ENCODE measurements at places on chromosomes 7 and 10.

DNA sequence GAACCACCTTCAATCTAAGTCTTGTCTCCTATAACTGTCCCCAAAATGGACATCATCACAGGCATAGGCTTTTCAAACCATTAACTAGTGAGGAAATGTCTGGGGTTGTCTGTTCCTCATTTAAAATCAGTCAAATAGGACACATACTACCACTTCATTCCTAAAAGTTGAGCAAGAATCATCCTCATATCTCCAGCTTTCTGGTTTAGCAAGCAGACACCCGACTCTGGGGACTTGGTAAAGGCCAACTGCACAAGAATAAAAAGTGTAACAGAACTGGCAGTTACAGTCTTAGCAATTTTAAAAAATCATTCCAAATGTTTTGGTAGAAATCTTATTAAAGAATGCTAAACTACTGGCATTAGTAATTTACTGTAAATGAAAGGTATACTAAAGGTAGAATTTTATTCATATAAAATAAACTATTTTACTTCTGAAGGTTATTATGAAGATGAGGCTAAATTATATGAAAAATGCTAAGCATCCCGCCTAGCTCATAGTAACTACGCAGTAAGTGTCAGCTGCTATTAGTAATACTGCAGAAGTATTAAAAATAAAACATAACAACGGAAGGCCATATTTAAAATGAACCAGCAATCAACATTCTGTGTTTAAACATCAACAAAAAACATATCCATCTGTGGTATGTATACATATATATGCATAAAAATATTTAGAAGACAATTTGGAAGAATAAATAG lies 60.8 kb downstream of the ZNF438 start:
- no peak for DNase-seq

DNA sequence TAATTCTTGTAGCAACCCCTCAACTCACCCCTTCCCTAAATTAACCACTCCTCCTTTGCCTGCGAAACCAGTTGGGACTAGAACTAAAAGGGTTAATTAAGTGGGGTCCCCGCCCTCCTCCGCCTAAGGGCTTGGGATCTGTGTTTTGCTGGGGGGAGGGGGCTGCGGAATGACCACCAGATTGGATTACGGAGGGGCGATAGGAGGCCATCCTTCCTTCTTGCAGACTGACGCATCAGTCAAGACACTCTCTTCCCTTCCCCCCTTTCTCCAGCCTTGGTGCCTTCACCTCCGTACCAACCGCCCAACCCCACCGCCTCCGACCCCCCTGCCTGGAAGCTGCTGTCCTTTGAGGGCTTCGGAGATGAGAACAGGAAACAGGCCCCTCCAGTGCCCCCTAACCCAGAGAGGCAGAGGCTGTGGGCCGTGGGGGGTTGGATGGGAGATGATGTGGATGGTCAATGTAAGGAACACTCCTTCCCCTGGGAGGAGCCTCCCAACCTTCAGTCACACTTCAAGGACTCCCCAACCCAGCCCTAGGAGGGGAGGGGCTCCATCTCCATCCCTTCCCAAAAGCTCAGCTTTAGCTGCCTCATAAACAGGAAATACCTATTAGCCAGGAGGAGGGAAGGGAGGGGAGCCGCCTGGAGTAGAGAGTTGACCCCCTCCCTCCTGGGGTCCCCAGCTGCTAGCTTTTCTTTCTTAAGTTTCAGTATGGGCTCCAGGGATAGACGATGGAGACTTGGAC lies 997 bp upstream of the LDB1 start:
- DNase-seq, result peak; percentile 70

GRCh38 chr7:32479574-32480200 lies 10.5 kb downstream of the LSM5 start:
- peak; percentile 52 for DNase-seq

GRCh38 chr10:1273372-1274105 lies 217.4 kb downstream of the WDR37 start:
- DNase-seq, result no peak

Measured in HFFc6 (cell line).